8988T (cell line): ENCODE measurements at places on chromosomes 2 and 18.

DNA sequence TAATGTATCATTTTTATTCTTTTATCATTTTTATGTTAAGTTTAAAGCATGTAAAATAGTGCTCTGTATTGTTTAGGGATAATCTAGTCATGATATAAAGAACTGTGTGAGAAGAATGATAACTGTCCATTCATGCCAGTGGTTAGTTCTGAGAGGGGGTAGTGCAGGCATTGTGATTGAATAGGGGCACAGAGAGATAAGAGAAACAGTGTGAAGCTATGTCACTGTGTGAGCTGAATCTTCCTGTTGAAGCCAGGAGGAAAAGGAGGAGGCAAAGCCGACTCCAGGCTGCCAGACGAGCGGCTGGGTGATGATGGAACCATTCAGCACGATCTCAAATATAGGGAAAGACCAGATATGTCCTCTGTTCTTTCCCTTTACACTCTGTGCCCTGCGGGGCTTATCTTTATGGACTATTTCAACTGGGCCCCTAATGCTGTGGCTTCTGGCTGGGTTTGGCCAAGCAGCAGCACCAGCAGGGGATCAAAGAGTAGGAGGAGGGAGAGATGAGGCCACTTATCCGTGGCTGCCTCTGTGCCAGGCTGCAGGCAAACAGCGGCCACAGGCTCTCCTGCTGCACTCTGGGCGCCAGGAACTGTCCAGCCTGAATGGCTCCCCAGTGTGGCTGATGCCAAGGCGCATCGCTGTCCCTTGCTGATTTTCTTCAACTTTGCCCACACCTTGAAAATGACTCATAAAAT, 128.0 kb downstream of the SPP2 start:
- no peak for DNase-seq

DNA sequence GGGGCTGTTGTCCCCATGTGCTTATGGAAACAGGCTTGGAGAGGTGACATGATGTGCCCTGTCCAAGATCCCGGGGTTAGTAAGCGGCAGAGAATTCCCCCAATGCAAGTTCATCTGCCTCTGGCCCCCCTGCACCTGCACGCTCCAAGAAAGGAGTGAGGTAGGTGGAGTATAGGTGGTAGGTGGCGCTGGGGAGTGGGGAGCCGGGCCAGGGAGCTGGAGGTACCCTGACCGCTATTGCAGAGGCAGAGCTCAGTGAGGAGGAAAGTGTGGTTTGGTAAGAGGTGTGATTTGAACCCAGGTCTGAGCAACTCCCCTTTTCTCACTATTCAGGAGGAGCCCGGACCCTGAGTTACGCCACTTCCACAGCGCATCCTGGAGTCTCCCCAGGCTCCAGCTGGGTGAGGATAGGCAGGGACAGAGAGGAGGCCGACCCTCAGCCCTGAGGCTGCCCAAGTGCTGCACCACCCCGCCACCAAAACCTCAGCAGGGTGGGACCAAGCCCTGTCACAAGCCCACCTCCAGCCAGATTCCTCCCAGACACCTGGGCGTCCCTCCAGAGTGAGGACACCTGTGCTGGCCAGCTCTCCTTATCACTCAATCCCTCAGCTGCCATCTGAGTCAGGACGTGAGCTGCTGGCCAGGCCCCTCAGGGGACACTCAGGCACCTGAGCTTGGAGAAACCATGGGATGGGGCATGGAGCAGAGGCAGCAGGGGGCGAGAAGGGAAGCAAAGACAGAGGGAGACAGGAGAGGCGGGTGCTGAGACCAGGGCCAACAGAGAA, 5.6 kb downstream of the HAAO start:
- DNase-seq = no peak

- DNase-seq = no peak
These were observed 356.3 kb upstream of the PKDCC start for GRCh38 chr2:41691561-41691960.

- no peak for DNase-seq
These were observed 275.3 kb upstream of the RAB12 start for GRCh38 chr18:8333961-8334360.

DNA sequence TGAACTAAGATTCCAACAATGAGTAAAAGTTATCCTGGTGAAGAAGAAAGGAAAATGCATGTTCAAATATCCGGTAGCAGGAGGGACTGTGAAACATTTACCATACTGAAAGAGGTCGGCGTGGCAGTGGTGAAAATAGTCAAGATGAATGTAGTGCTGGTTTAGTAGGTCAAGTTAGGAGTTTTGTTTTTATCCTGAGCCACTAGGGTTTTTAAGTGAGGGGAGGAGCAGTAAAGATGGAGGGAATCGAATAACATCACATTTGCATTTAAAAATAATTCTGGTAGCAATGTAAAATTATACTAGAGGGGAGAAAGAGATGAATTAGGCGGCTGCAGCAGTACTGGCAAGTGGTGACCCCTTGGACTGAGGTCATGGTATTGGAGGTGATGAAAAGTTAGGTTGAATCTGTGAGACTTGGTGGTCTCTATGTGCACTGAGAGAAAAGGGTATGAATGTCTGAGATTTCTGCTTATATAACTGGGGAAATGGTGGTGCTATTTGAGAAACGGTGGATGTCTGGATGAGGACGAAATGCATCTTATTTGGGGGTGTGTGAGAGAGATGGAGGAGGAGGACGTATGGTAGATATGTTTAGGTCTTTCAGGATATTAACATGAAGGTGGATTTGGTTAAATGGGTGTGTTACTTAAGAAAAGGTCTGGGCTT, 5.9 kb downstream of the VAPA start:
- DNase-seq = no peak

DNA sequence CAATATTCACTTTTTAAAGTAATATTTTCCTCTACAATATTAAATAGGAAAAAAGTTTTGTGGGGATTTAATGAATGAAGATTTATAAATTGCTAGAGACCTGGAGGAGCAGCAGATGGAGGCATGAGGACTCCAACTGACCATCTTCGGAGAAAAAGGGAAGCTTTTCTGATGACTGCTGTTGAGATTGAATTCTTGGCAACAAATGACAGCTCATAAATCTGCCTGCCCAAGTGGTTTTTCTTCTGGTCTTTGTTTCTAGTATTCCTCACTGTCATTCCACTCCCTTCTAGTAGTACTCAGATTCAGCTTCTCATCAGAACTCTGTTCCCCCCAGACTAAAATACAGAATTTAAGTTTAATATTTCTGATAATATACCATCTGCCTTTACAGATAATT, 157.0 kb downstream of the EML6 start:
- no peak for DNase-seq

- no peak for DNase-seq
These were observed 11.5 kb upstream of the KCNE4 start for GRCh38 chr2:223040527-223040926.

DNA sequence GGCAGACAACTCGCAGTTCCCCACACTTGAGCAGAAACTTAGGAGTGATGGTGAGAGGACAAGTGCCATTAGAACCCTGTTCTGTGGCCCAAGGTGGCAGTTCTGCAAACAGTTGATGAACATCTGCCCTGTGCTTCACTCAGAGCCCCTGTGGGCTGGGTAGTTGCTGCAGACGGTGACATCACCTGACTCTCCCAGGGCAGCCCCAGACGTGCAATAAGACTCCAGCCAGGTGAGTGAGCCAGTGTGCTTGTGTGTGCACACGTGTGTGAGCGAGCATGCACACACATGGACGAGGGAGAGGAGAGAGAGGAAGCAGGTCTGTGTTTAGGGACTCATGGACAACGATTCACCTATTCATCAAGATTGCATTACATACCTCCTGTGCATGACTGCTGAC, 136.0 kb upstream of the GLI2 start:
- no peak for DNase-seq

DNA sequence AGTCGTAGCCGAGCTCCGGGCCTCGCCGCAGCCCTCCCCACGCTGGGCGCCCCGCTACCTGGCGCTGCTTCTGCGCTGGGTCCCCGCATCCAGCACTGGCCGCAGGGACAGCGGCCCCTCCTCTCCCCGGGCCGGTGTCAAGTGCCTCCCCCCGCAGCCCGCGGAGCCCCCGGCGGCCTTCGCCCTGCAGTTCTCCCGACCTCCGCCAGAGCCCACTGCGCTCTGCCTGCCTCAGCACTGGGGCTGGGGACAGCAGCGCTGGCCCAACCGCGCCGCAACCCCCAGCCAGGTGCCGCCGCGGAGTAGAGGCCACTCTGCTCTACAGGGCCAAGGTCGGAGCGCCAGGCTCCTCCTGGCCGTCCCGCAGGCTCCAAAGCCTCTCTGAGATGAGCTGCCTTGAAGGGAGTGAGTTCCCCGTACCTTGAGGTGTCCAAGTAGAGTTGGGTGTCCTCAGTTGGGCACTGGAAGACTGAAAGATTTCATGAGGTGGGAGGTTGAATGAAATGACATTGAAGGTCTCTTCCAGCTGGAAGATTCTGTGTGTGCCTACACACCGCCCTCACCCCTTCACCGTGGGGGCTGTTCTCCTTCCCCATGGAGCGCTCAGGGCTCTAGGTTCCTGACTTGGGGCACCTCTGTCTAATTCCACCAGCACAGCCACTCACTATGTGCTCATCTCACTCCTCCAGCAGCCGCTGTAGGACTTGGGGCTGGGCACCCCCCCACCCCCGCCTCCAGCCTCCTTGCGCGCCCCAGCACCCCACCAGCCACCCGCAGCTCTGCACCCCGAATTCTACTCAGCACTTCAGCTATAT, 854 bp upstream of the DNMT3A start:
- peak; percentile 97 for DNase-seq

DNA sequence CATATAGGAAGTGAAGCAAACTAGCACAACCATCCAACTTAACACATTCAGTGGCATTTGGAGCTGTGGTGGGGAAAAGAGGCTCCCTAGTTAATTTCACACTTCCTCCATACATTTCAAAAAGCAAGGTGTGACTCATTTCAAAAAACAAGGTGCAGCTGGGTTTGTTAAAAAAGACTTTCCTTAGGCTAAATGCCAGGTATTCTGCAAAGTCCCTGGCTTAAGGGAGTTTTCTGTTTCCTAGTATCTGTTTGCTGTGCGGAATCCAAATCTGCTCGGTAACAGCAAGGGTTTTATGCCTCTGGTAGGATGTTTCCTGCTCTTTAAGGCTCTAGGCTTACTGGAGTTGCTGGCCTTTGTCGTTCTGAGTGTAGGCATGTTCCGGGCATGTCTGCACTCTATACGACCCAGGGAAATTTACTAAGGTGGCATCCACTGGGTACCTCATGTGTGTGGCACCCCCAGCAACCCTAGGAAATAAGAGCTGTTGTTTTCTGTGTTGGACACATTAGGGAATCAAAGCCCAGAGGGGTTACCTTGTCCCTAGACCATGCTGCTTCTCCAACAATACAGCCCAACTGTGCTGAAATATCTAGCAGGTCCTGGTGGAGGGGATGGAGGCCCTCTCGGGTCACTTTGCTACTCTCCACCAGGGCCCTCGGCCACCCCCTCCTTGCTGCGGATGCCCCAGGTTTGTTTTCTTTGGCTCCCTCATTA, 634 bp upstream of the MSGN1 start:
- DNase-seq = no peak

DNA sequence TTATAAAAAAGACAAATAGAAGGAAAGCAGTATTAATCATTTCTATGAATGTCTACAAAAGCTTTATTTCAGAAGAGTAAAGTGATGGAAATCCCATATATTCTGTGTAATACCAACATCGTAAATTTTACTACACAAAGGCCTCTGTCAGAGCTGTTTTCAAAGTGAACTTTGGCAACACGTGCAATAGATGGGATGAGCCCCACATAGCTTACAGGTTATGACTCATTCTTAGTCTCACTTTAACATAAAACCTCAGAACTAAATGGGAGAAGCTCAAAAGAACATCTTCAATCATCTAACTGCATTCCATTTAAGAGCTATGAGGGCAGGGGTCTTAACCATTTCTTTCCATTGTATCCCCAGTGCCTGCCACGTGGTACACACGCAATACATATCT, 11.5 kb downstream of the VPS4B start:
- no peak for DNase-seq

GRCh38 chr2:137659616-137660015, 304.7 kb upstream of the HNMT start:
- DNase-seq = no peak

DNA sequence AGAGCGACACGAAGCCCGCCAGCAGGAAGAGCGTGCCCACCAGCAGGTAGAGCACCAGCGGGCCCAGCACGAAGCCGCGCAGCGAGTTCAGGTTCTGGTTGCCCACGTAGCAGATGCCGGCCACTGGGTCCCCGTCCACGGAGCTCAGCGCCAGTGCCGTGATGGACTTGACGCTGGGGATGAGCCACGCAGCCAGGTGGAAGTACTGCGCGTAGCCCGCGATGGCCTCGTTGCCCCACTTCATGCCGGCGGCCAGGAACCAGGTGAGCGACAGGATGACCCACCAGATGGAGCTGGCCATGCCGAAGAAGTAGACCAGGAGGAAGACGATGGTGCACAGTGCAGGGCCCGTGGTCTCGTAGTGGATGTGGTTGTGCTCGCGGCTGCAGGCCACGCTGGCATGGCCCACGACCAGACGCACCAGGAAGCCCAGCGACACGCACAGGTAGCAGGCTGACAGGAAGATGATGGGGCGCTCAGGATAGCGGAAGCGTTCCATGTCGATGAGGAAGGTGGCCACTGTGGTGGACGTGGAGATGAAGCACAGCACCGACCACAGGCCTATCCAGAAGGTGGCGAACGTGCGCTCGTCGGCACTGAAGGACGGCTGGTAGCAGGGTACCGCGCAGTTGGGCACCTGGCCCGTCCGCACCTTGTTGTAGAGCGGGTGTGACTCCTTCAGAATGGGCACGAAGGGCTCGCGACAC, 2.1 kb downstream of the FZD5 start:
- DNase-seq = peak; percentile 84

DNA sequence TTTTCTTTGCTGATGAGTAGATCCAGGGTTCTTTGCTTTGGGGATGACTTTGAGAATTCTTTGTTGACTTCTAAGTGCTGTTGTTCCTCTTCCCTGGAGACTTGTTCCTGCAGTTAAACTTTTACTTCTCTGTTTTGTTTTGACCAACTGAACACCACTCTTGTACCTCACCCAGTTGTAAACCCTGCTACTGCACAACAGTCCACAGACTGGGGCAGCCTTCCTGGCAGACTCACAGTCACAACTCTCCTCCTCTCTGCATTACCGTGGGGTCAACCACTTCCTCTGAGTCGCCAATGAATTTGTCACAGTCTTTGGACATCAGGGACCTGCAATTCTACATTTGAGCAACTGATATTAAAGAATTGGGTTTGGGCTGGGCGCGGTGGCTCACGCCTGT, 3.8 kb upstream of the SLC8A1 start:
- DNase-seq = no peak

DNA sequence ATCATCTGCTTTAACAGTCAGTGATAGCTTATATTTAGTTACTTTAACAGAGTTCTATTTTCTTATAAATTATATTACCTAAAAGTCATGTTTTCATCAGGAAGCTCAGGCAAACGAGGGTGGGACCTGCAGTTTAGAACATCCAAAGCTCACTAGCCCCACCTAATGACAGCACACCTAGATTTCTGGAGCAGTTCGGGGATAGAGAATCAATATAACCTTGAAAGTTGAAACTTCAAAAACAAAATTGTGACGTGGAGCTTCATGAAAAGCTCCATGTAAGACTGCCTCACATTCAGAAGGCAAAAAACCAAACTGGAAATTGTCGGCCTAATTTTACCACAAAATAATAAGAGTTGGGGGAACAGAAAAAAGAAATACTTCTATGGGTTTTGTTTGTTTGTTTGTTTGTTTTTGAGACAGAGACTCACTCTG, 185.9 kb upstream of the CCDC150 start:
- DNase-seq = peak; percentile 21
